ENCODE measurements at places on chromosomes 3 and 15. TPM values are rescaled to one million over a fixed set of nuclear protein-coding genes. Genes with fewer than 3 reads are reported as not detected.

GRCh38 chr15:66249605-66250174 is 3.9 kb downstream of the MEGF11 start:
- DNase-seq: no peak

- peak; percentile 75 for DNase-seq
Measured at GRCh38 chr3:57017459-57017845, 43.0 kb upstream of the SPATA12 start.

GRCh38 chr15:89472785-89473256 is 23.6 kb downstream of the RHCG start:
- DNase-seq: peak; percentile 59

- no peak for DNase-seq
Measured at GRCh38 chr3:17339132-17339575, 403.3 kb downstream of the TBC1D5 start.

DNA sequence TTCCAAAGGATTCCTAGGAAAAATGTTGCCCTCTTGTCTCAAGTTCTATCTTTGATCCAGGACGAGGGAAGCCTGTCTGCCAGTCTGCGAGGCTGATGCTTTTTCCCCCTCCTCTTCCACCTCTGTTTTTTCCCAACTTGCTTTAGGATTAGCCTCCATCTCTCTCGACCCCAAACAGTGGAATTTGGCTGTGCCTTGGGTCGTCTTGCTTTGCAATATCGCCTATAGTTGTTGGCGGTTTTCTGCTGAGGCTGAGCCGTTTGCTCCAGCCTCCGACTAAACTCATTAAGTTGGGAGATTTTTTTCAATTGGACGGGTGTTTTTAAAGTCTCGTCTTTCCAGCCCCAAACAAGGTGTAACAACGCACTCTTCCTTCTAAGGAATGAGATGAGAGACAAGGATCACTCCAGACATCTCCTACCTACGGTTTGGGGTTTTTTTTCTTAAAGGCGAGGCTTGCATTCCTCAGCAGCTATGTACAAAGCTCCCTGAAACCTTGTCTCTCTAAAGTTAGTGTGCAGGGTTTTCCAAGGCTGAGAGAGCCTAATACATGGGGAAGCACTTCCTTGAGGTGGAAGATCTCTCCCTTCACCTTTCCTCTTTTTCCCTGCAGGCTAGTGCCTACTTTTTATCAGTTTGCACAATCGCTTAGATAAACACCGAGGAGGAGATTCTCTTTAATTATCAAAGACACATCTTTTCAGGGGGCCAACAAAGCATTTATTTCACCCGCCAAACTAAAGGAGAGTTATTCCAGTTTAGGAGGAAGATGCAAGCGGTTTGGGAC is 4.8 kb upstream of the NR2F2 start:
- DNase-seq: peak; percentile 79

DNA sequence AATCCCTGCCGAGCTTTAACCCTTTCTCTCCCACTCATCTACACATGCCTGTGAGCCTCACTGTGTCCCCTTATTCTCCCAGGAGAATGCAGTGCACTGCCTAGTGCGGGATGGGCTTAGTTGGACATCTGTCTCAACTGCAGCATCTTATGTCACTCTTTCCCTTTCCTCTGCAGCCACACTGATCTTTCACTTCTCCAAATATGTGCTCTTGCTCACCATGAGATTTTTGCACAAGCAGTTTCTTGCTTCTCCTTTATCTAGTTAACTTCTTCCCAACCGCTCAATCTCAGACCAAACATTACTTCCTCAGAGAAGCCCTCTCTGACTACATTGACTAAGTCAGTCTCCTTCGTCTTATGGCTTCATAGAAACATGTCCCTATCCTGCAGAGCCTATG is 292.3 kb downstream of the KBTBD8 start:
- no peak for DNase-seq

GRCh38 chr15:52656412-52656811 is 22.8 kb downstream of the ATOSA start:
- DNase-seq: no peak

DNA sequence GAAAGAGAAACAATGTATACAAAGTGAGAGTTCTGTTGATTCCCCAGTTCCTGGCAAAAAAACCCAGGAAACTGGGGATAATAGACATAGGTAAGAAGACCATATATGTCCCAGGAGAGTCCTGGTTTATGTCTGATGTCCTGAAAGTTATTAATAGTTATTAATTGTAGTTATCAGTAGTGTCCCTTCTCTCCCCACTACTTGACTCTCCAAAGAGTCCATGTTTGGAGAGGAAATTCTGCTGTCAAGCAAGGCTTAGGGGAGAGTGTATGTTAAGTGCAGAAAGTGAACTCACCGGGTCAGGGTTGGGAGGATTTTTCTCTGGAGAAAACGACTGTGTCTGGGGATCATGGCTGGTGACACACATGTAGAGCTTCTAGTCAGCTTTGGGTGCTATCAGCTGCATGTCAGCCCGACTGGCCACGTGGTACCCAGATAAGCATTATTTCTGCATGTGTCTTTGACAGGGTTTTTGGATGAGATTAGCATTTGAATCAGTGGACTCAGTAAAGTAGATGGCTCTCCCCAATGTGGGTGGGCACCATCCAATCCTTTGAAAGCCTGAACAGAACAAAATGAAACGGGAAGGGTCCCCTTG is 80.4 kb downstream of the CACNA2D3 start:
- no peak for DNase-seq

GRCh38 chr15:81347910-81348309 is 24.0 kb upstream of the STARD5 start:
- no peak for DNase-seq

DNA sequence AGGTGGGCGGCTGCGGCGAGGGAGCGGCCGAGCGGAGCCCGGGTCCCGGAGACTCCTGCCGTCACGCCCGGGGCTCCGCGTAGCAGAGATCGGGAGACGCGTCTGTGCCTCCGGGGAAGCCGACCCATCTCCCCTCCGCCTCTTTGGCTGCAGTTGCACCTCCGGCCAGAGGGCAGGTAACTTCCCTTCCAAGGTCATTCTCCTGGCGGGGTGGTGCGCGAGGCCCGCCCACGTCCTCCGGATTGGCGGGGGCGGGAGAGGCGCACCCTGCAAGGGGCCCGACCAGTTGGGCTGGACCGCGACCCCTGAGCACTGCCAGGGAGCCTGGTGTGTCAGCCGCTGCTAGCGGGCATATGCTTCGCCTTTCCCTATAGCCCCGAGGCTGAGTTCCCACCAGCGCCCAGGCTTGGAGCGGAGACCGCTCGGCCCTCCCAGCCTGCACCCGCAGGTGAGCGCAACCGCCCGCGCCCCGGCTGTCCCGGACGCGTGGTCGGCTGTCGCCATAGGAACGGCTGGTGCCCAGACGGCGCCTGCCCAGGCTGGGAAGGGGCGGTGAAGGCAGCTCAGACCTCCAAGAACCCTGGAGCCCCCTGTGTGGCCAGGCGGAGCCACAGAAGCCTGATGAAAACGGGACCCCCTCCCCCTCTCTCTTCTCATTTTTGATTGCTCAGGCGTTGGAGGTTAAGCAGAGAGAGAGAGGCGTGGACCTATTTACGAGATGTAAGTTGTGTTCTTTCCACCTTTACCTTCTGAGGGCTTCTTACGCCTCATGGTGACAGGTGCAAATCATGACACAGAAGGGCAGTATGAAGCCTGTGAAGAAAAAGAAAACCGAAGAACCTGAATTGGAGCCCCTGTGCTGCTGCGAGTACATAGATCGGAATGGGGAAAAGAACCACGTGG is 453 bp downstream of the ZDHHC23 start:
- DNase-seq: peak; percentile 30

GRCh38 chr3:105572501-105572900 is 205.8 kb downstream of the ALCAM start:
- no peak for DNase-seq

GRCh38 chr3:67196677-67197076 is 198.6 kb downstream of the KBTBD8 start:
- no peak for DNase-seq

- DNase-seq: no peak
Measured at GRCh38 chr3:171558188-171558696, 98.0 kb upstream of the TNIK start.

DNA sequence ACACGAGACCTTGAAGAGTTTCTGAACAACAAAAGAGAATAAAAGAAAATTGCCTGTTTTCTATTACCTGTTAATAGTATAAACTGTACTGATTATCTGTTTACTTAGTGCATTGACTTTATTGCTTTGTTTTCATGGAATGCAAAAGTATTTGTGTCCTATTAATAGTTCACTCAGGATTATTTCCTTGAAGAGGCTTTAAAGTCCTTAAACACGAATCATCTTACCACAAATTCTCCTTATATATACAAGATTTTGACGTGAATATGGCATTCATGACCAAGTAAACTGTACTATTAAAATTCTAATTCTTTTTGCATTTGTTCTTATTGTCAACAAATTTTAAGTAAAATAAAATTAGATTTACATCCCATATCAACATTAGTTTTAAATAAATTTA is 513.0 kb downstream of the NTRK3 start:
- DNase-seq: no peak

DNA sequence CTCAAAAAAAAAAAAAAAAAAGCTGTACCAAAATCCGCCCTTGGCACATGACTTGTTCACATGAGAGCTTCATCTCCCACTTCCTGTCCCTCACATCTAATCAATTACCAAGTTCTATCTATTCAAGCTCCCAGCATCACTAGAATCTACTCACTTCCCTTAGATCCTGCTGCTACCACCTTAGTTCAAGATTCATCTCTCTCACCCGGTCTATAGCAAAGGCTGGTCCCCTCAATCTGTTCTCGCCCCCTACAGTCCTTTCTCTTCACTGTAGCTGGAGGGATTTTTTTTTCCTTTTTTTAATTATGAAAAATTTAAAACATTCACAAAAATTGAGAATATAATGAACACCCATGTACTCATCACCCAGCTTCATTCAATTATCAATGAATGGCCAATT is 16.7 kb upstream of the GPR160 start:
- no peak for DNase-seq

GRCh38 chr3:108089579-108089978 is 1.3 kb downstream of the CD47 start:
- DNase-seq: peak; percentile 5

- DNase-seq: no peak
Measured at GRCh38 chr3:194508491-194509453, 22.0 kb upstream of the ATP13A3 start.

DNA sequence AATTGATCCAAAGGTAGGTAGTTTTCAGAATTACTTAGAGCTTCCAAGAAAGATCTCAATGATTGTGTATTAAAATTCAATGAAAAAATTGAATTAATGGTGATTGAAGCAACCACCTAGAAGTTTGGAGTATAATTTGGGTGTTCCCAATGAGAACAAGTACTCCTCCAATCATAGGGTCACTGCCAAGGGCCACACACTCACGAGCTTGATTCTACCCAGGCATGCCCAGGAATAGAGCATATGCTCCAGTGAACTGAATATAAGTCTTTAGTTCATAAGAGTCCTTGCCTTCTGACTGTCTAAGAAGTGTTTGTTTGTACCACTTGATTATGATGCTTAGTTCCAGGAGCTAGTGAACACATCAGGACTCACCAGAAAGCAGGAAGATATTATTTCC is 133.9 kb downstream of the CPNE4 start:
- DNase-seq: no peak

GRCh38 chr3:170980399-170980798 is 46.1 kb downstream of the SLC2A2 start:
- DNase-seq: no peak

GRCh38 chr3:27826448-27826847 is 104.3 kb upstream of the EOMES start:
- no peak for DNase-seq

GRCh38 chr3:156396851-156397250 is 158.1 kb downstream of the SSR3 start:
- no peak for DNase-seq

DNA sequence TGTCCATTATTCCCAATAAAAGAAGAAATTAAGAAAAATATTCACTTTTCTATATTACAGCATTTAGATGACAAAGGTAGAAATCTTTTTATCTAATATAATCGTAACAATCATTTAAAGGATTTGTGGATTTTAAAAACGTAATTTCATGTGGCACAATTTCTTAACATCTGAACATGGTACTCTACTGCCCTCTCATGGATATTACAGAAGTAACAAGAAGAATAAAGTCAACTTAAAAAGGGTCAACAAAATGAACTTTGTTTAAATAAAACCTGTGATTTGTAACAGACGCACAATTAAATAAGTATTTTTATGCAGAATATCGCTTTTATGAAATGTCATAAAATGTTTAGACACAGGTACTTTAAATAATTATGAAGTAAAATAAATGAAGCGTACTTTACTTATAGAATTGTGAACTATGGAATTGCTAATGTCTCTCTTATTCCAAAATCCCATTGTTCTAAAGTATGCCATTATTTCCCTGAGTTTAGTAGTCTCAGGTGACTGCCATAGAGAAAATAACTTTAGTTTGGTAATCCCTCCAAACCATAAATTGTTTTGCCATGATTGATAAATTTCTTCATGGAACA is 366.8 kb upstream of the ZNF385D start:
- DNase-seq: peak; percentile 9

DNA sequence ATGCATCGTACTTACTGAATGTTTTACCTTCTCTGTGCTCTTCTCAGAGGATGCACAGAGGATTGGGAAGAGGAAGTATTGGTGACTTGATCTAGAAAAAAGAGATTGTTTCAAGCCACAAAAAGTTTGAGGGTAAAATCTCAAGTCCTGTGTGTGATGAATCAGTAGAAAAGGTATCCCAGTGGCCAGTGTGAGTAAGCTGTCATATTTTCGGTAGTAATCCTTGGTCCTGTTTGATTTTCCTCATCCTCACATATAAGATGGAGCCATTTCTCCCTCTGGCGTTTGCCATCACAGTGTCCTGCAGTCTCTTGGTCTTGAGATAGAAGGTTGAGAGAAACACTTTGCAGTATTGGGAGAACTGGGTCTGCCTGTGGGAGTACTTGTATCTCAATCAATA is 166.8 kb downstream of the LPP start:
- DNase-seq: no peak

GRCh38 chr3:73603762-73604171 is 21.0 kb downstream of the PDZRN3 start:
- no peak for DNase-seq

Gene SLC2A2
- total RNA-seq: not detected

Gene SHC4
- total RNA-seq: not detected

Gene ISL2
- total RNA-seq: 8.1 TPM

Gene HRG
- total RNA-seq: not detected

Gene MST1
- total RNA-seq: 1.7 TPM

Gene SI
- total RNA-seq: not detected

Gene ITIH1
- not detected for total RNA-seq

Gene ZNF660
- not detected for total RNA-seq

Gene RTP1
- not detected for total RNA-seq

Gene HTR3E
- not detected for total RNA-seq

Gene MESP2
- total RNA-seq: 0.43 TPM

Gene ONECUT1
- total RNA-seq: not detected

Gene ATP2B2
- total RNA-seq: not detected
